ENCODE measurements at places on chromosomes 12 and 14.

GRCh38 chr12:131203666-131204415 is 250.1 kb downstream of the ADGRD1 start:
- no peak for DNase-seq

- DNase-seq: no peak
Measured at GRCh38 chr12:56451147-56451546, 1.9 kb upstream of the TIMELESS start.

GRCh38 chr14:31000629-31001338 is 24.7 kb upstream of the AP4S1 start:
- DNase-seq: no peak

DNA sequence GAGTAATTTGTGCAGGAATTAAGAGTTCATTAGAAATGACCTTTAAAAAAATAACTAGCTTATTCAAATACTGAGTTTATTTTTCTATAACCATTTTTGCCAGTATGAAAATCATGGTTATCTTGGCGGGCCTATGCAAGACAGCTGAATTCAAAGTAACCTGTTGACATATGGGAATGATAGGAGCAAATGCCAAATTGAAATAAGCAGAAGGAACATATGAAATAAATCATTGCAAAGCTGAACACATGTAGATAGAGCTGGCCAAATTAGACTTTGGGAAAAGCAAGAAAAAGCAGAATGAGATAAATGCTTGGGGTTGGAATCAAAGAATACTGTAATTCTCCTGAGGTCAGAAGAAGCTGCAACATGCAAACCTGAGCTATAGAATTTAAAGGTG is 372.5 kb downstream of the ADAMTS20 start:
- no peak for DNase-seq

DNA sequence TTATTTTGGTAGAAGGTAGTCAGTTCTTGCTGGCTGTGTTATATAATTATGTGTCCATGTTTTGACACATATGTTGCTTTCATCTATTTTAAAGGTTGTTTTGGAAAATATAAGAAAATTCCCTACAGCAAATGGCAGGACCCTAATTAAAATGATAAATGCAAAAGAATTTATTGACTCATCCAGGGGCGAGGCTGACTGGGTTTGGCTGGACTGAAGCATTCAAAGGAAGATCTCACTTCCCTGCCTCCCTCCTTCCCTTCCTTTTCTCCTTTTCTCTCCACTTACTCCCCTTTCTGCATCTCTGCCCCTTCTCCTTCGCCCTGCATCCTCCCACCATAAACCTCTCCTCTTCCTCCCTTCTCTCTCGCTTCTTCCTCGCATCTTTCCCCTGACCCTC is 129.6 kb downstream of the SNAPC1 start:
- no peak for DNase-seq

GRCh38 chr12:26721800-26722199 is 111.2 kb downstream of the ITPR2 start:
- no peak for DNase-seq

- DNase-seq: no peak
Measured at GRCh38 chr14:88179716-88180115, 143.4 kb downstream of the KCNK10 start.

DNA sequence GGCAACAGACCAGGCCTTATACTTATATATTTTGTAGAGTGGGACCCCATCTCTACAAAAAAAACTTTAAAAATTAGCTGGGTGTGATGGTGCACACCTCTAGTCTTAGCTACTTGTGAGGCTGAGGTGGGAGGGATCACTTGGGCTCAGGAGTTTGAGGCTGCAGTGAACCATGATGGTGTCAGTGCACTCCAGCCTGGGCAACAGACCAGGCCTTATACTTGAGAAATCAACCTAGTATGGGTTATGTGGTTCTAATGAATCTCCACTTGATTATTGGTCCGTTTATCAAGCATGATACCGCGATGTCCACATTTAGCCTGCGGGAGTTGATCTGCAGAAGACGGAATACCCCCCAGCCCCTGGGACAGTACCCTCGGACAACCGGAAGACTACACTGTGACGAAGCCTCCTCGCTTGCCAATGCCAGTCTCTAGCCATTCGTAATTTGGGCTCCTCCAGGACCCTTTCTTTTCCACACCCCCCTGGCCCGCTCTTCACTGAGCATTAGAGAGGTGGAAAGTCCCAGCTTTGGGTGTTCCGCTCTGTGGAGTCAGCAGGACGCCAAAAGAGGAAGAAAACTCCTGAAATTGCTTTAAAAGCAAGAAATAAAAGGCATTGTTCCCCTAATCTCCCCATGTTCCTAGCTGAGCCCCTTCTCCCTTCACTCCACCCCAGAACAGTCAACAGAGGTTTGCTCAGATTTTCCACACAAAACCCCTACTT is 19.4 kb downstream of the LTBP2 start:
- DNase-seq: no peak

- DNase-seq: no peak
Measured at GRCh38 chr14:28773176-28773575, 6.6 kb downstream of the FOXG1 start.

- DNase-seq: no peak
Measured at GRCh38 chr14:77436042-77436441, 12.7 kb upstream of the NOXRED1 start.

DNA sequence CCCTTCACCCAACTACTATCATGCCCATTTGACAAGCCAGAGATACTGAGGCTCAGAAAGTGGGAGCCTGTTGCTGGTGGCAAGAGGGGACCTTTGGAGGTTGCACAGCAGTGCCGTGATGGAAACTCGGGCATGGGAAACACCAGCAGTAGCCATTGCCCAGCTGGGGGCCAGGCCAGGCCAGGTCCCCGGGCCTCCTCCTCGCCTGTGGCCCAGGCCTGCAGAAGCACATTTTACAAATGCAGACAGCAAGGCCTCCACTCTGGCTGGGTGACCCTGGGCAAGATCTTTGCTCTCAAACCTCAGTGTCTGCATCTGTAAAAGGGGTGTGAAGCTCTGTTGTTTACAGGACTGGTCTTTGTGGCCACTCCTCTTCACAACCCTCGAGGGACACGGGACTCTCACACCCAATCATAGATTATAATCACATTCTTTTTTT is 4.5 kb upstream of the SH2B3 start:
- no peak for DNase-seq

GRCh38 chr12:40224439-40225291 is at the start of gene LRRK2:
TSS of gene LRRK2 (plus strand) at chr12:40224997. CDS start at chr12:40225132, 135 bp downstream.
- peak; percentile 27 for DNase-seq

DNA sequence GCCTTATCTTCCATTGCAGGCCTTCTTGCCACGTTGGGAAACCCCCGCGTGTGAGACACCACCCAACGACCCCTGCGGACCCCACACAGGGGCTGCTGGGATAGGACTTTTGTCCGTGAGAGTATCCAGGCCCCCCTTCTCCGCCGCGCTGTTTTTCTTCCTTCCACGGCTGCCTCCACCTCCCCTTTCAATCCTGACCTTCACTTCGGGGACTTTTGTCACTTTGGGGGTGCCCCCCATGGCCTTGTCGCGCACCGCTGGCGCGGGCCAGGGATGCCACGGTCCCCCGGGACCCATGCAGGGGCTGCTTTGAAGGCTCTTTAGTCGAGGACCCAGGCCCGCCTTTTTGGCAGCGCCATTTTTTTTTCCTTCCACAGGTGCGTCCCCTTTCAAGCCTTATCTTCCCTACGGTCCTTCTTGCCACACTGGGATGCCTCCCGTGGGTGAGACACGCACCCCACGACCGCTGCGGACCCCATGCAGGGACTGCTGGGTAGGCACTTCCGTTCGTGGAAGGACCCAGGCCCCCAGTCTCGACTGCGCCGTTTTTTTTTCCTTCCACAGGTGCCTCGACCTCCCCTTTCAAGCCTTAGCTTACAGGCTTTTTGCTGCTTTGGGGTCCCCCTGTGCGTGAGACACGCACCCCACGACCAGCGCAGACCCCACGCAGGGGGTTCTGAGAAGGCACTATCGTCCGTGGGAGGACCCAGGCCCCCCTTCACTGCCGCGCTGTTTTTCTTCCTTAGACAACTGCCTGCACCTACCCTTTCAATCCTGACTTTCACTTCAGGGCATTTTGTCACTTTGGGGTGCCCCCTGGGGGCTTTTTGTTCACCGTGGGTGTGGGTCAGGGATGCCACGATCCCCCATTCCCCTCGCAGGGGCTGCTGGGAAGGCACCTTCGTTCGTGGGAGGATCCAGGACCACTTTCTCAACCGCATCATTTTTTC is 267.4 kb downstream of the ALG10 start:
- no peak for DNase-seq

DNA sequence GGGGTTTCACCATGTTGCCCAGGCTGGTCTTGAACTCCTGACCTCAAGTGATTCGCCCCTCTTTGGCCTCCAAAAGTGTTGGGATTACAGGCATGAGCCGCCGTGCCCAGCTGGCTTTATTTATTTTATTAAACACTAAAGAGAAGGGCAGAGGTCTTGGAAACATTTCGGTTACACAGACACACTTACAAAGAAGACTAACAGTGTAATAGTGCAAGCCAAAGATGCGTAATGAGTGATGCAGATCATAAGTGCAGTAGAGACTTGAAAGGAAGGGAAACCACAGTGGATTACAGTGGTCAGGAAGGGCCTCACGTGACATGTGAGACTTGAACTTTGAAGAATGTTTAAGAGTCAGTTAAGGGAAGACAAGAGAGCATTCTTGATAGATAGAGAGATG is 33.9 kb upstream of the CDK17 start:
- peak; percentile 82 for DNase-seq

DNA sequence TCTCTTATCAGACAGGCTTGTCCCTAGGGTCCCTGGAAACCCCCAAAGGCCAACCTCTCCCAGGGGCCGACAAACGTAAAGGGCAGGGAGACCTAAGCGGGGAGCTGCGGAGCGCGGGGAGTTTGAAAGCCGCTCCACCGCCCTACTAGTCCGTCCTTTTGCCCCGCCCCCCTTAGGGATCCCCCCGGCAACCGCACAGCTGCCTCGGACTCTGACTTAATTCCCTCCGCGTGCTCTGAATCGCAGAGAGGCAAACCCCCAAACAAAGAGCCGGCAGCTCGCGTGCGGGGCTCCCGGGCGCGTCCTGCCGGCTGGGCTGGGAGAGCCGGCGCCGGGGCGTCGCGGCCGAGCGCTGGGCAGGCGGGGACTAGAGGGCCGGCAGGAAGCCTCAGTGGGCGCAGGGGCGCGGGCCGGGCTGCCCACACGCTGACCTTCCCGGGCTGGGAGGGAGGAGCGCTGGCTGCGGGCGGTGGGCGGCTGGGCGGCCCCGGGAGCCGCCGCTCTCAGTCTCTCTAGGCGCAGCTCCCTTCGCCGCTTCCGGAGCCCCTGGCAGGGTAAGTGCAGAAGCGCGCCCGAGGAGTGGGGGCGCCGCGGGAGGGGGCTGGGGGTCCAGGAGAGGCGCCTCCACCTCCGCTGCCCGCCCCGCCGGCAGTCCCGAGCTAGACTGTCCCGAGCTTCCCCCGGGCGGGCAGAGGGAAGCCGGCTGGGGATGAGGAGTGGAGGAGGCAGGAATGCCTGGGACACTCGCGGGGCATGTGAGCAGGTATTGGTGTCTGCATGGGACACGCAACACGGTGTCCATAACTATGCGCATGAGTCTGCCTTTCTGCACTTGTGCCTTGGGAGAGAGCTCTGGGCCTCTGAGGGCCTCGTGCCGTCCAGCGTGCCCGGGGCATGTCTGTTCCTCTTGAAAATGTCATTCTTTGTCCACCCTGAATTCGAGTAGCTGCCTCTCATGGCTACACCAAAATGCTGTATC is at the start of gene TSPAN11:
Gene TSPAN11, plus strand, starts transcription at position 506 of the 979 bp plus-strand sequence. CDS start 27,244 bp downstream, outside the sequence.
- no peak for DNase-seq

GRCh38 chr12:47078733-47079467 is 521 bp upstream of the PCED1B start:
- DNase-seq: peak; percentile 42

GRCh38 chr12:81077329-81077685 is 572 bp upstream of the ACSS3 start:
- DNase-seq: no peak

- DNase-seq: no peak
Measured at GRCh38 chr12:50725011-50725942, 38.6 kb upstream of the ATF1 start.

- no peak for DNase-seq
Measured at GRCh38 chr14:52307905-52308304, 6.2 kb upstream of the PTGER2 start.

- DNase-seq: no peak
Measured at GRCh38 chr12:21764065-21764464, 10.4 kb downstream of the KCNJ8 start.

DNA sequence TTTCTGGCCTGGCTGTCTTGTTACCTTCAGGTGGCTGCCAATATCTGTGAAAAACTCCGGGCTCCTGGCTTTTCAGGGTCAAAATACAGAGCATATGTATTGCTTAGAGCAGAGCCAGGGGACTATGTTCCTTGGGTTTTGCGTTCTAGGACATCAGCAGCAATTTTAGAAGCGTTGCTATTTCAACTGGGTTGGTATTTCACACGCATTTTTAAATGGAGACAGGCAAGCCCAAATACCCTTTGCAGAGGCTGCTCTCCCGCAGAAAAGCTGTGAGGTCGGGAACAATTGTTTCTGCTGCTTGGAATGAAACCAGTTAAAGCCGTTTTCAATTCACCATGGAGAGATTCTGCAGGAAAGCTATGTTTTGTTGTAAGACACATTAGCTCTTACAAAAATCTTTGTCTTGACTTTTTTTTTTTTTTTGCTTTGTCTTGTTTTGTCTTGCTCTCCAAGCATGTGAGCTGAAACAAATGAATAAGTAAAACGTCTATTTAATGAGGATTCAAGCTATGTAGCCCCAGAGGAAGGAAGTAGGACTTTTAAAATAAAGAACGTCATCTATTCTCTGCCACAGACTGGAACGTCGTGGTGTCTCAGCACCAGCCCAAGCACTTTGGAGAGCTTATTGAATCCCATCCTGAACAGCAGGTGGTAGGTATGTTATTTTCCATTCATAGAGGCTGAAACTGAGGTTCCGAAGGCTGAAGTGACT is 181.0 kb upstream of the TBX3 start:
- DNase-seq: no peak

GRCh38 chr14:65789363-65789762 is 376.8 kb downstream of the FUT8 start:
- DNase-seq: no peak

All from T-cell (primary cell).